Fibroblast of skin of back (primary cell): ENCODE measurements at places on chromosomes 12 and 14.

GRCh38 chr12:72738811-72739210, 466.6 kb downstream of the TRHDE start:
- DNase-seq, result no peak

DNA sequence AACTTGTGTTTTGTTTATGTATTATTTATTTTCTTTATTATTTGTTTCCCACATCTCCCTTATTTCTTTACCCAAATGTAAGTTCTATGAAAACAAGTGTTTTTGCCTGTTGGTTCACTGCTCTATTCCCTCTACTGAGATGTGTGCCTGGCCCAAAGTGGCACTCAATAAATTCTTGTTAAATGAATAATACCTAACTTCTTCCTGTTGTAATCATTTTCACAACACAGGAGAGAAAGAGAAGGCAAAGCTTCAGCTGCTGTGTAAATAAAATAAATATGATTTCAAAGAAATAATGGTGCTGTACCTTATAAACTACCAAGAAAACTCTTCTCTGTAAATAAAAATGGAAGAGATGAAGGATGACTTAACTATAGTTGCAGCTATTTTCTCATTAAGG, 116.2 kb downstream of the TRHDE start:
- no peak for DNase-seq

DNA sequence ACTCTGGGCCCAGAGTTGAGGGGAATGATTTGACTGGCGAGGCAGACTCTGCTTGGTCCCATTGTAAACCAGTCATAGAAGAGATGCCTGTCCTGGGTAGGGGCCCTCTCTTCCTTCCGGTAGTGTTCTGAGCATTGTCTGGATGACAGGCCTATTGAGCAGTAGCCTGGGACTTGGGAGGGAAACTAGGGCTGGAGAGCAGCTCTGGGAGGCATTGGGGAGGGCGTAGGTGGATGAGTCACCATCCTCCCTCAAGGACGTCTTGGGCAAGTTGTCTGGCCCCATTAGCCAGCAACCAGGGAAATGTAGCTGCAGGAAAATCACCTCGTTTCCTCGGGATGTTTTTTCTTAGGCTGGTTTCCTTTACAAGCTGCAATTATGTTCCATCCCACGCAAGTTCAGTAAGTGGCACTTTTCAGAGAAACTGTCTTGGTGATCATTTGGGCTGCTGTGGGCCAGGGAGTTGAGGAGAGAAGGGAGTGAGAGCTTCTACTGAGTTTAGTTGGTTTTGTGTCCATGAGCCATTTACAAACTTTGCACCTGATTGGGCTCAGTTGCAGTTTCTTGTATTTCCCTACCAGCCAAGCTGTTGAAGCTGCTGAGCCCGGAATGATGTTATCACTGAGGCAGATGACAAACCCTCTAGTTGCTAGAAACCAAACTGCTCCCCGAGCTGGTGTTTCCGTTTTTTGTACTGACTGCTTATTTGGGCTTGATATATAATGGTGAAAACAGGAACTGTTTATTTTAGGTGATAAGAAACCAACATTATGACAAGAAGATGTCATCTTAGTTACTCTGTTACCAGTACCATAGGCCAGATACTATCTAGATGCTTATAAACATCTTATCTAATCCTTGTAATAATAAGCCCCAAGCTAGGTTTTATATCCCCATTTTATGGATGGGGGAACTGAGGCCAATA, 147.6 kb downstream of the CHST11 start:
- DNase-seq, result peak; percentile 94

GRCh38 chr12:3592856-3593625, 102.0 kb downstream of the PRMT8 start:
- DNase-seq, result no peak

DNA sequence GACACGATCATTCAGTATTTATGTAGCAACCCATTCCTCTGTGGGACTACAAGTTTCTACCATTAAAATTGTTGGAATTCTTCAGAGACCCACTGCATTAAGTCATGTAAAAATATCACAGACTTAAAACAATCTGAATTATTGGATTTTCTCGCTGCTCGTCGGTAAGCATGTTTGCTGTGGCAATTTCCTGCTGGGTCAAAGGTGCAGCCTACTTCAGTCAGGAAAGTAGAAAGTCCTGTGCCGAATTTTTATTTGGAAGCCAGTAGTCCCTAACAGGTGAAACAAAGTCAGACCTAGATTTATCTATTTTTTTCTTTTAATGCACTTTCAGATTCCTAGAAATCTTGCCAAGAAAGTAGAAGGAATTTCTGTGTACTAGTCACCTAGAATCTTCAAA, 110.4 kb upstream of the MYL2 start:
- DNase-seq, result no peak

GRCh38 chr12:52338241-52338960, 17.2 kb upstream of the KRT83 start:
- no peak for DNase-seq

DNA sequence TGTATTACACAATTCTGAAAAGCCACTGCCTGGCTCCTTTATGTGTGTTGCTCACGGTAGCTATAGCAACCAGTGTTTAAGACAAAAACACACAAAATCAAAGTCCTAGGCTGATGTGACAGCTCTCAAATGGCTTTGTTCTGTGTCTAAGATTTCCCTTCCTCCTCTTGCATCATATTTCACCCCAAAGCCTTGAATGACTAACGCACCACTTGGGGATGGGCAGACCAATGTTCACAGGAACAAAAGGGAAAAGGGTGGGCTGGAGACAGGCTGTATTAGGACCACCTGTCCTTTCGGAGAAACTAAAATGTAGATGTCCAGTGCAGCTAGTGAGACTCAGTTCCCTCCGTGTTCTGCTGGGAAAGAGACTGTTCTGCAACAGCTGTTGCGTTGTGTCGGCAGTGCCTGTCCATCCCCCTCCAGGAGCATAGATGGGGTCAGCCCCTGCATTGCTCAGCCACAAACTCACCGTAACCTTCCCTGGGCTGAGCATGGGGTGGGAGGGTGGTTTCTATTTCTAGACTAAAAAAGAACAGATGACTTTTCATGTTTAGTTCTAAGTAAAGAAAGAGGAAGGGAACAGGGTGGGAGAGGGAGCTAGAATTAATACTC, 26.8 kb upstream of the DAAM1 start:
- peak; percentile 64 for DNase-seq

GRCh38 chr12:132597333-132598316, 12.8 kb downstream of the LRCOL1 start:
- peak; percentile 43 for DNase-seq

DNA sequence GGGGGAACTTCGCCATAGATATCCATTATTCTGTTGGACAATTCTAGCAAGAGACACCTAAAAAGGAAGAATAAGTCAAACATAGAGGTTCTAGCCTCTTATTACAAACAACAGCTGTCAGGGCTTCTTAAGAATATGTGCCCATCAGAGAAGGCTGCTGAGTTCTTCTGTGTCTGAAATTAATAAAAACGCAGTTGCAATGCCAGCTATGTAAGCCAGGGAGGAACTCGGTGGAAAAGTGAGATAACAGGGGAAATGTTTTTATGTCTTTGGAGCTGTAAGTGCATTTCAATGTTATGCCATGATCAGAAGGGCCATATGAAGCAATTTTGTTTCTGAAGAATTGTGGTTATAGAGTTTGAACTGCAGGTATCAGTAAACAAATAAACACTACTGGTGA, 95.0 kb downstream of the SYT1 start:
- peak; percentile 6 for DNase-seq

GRCh38 chr12:93174473-93174872, 203.3 kb upstream of the NUDT4 start:
- no peak for DNase-seq

GRCh38 chr12:58408516-58408915, 467.1 kb downstream of the ATP23 start:
- no peak for DNase-seq

GRCh38 chr12:87923361-87923760, 105.8 kb downstream of the C12orf50 start:
- peak; percentile 38 for DNase-seq

DNA sequence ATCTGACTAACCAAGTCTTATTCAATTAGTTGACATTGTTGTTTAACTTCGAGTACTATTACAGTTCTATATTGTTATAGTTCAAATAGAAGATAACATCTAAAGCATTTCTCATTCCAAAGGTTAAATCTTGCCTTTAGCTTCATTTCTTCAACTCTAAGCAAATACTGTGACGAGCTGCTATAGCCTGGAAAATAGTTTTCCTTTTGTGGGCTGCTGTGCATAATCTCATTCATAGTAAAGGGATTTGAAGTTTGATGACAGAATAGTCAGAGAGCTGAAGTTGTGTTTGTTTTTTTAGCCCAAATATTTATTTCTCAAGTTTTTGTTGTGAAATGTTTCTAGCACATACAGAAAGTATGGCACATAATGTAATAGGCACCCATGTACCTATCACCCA, 13.4 kb downstream of the PSEN1 start:
- DNase-seq, result no peak
